ENCODE measurements at places on chromosomes 7 and 10.

- no peak for DNase-seq
Observed at GRCh38 chr7:69839782-69840181, 241.5 kb downstream of the AUTS2 start.

DNA sequence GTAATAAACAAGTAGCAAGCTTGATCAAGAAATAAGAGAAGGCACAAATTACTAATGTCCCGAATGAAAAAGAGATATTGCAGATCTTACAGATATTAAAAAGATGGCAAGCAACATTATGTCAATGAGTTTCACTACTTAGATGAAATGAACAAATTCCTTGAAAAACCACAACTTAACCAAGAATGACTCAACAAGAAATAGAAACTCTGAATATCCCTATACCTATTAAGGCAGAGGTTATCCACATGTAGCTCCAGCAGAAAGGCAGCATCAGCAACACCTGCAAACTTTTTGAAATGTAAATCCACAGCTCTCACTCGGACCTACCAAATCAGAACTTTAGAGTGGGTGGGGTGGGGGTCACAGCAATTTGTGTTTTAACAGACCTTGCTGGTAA is 33.6 kb downstream of the PDE1C start:
- no peak for DNase-seq

GRCh38 chr7:46786221-46786954 is 795.5 kb downstream of the TNS3 start:
- no peak for DNase-seq

DNA sequence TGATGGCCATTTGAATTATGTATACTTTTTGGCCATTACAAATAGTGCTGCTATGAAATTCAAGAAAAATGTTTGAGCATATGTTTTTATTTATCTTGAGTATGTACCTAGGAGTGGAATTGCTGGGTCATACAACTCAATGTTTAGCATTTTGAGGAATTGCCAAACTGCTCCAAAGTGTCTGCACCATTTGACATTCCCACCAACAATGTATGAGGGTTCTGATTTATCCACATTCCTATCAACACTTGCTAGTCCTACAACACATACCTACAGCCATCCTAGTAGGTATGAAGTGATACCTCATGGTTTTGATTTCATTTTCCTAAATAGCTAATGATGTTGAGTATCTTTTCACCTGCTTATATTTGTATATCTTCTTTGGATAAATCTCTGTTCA is 165.5 kb downstream of the NOC3L start:
- DNase-seq: no peak

DNA sequence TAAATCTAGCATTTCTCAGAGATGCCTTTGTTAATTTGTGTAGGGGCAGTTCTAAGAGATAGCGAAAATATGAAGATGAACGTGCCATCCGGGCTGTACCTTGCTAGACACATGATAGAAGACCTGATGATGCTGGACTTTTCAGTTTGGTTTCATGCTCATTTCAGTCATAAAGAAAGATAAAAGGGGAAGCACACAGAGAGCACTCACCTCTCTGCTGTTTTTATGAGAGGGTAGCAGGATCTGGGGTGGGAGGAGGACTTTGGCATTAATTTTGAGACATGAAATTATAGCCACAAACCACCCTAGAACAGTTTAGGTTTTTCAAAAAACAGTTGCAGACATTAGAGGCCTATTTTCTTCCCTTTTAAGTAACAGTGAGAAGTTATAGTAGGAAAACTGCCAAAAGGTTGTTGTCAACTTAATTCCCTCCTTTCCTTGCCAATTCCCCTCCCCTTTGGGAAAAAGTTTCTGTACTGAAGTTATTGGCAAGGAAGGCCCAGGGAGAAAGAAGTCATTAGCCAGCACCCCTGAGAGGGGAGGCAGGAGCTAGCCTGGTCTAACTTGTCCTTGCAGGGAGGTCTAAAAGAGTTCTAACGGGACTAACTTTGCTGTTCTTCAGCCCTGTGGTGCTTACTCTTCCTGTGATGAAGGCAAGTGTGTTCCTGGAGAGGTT is 2.6 kb downstream of the ST7 start:
- no peak for DNase-seq

DNA sequence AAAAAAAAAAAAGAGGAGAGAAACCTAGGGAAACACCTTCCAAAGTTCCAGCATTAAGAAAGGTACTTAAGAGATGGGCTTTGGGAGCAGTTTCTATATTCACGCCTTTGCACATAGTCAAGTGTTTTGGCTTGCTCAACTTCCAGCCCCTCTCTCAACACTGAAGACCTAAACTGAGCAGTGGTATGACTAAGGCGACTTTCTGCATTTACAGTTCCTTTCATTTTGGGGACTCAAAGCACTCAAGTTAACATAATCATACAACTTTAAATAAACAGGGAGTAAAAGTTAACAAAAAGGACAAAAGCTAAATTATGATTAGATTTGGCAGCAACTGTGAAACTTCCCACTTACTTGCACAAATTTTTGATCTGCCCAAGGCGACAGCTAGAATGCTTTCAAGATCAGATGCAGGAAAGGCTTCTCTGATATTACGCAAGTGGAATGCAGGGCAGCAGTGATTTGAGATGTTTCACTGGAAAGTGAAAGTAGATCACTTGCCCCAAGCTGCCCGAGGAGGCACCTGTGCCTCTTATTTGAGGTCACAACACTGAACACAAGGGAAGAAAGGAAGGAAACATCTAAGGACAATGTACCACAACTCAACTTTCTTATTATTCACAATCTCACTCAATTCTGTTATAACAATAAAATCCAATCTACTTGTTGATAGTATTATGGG is 199.5 kb downstream of the SKAP2 start:
- no peak for DNase-seq

- DNase-seq: no peak
Observed at GRCh38 chr10:26869528-26869927, 8.8 kb upstream of the ABI1 start.

DNA sequence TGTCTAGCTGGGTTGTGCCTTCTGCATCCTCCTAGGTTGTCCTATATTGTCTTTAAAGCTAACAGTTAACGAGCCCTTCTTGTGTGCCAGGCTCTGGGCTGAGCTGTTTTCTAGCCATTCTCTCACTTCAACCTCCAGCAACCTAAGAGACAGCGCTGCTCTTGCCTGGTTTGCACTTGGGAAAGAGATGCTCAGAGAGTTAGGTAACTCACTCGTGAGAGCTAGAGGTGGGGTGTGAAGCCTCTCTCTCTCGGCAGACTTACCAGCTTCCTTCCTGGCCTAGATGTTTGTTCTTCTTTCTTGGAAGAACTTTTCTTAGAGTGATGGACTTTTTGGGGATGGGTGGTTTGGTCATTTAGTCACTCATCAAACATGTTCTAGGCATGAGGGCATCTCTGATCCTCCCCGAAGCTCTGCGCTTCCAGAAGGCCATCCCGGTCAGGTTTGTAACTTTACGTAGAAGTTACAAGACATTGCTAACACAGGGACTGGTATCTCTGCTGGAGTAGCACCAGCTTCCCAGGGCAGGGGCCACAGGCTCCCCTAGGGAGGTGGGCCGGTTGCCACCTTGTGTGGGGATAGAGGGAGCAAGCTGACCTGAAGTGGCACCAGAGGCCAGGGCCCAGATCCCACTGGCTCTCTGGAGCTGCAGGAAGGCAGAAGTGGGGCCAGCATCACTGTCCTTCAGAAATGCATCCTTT is 14.3 kb downstream of the TSPAN15 start:
- no peak for DNase-seq

DNA sequence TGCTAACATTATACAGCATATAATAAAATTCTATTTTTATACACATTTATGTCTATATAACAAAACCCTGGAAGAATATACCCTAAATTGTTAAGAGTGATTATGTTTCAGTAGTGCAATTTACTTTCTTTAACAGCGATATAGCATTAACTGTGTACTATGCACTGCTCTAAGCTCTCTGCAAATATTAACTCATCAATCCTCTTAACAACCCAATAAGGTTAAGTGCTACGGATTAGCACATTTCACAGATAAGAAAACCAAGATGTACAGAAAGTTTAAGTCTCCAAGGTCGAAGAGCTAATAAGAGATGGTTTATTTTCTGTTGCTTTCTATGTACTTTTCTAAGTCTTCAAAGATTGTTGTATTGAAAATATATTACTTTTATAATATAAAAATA is 95.8 kb downstream of the SEMA3C start:
- no peak for DNase-seq

GRCh38 chr10:10213237-10213636 is 804.4 kb upstream of the CELF2 start:
- DNase-seq: no peak

- DNase-seq: no peak
Observed at GRCh38 chr7:114788706-114789105, 133.2 kb upstream of the MDFIC start.

DNA sequence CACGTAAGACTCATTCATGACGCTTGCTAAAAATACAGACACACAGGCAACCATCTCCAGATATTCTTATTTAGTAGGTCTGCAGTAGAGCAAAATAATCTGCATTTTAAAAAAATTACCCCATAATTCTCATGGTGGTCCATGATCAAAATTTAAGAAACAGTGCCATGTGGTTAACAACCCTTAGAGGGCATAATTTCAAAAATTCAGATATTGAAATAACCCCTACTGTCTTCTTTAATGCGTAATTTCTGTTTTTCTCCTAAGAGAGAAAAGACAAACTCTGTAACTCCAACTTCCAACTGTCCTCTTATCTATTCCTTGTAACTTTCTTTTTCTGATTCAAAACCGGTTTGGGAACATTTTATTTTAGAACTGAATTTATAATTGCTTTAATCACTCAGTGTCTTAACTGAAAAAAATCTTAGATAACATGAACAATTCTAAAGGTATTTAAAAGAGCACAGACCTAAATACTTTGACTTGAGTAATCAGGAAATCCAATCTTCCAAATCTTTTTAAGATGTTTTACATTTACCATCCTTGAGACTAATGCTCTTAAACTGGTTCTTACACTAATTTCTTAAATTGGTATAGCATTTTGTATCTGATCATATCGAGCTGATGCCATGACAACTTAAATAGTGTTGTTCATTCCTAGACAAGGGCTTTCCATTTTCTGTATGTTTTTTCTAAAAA is 148.0 kb downstream of the GALNT11 start:
- DNase-seq: no peak

DNA sequence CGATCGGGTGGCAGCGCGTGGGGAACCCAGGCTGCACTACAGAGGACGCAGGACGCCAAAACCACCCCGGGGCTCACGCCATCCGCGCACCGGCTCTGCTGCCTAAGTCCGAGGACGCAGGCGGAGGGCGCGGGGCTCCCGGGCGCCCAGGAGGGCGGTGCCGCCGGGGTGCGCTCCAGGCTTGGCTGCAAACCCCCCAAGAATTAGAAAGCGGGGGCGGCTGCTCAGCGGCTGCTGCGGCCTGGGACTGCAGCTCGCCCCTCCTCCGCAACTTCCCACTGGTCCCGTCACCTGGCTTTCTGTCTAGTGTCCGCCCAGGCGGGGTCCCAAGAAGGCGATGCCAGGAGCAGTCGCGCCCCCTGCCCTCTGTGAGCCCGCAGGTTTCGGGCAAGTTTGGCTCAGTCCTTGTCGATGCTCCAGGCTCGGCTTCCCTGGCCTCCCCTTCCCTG is 1.7 kb upstream of the POU6F2 start:
- no peak for DNase-seq

DNA sequence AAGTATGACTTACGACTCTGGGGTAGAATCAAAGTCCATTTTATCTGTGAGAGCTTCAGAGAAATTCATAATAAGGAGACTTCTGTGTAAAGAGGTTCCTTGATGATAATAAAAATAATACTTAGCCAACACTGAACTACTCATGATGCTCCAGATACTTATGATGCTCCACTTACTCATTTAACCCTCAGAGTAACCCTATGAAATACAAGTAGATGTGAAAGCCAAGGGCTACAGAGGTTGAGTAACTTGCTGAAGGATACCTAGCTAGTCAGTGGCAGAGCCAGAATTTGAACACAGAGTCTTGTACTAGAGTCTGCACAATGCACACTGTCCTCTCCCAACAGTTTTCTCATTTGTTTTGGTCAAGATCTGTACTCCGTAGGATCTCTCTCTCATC is 89.5 kb downstream of the HECW1 start:
- no peak for DNase-seq

DNA sequence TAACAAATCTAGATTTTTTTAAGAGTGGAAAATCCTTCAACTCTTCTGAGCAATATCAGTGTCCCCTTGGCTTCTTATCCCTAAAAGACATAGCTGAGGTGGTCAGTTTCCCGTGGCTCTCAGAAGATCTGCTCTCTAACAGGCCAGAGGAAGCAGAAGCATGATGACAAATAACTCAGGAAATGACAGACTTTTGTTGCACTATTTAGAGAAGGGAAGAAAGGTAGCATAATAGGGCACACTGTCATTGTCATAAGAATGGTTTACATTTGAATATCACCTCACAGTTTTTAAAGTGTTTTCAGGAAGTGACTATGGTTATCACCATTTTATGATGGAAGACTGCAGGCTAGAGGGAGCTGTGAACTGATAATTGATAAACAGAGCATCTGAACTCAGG is 33.6 kb upstream of the RAPGEF5 start:
- DNase-seq: no peak

DNA sequence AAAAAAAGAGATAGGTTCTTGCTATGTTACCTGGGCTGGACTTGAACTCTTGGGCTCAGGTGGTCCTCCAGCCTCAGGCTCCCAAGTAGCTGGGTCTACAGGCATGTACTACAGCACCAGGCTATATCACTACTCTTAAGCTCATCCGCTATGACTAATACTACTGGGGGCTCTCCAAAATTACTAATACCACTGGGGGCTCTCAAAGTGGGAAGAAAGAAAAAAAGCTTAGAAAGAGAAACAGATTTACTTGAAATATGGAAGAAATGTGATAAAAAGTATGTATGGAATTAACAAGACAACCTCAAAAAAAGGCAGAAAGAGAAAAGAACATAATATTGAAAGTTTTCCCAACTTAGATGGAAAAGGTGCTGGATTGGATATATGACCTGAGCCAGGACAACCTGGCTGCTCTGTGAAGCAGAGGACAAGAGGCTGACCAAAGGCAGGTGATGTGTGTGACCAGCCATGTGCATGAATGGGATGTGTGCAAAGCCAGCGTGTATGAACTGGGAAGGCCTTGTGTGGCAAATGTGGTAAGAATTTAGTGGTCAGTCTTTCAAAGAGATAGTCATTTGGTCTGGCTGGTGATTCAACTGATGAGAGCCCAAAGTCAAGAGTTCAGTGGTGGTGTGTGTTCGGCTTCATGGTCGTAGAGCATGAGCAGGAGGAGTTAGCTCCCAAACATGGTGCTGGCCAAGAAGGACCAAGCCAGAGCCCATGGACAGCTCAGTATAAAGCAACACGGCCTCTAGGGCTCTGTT is 232.4 kb upstream of the KLF14 start:
- no peak for DNase-seq

- no peak for DNase-seq
Observed at GRCh38 chr10:70337201-70337651, 45.2 kb downstream of the LRRC20 start.

- no peak for DNase-seq
Observed at GRCh38 chr7:3143869-3144775, 100.5 kb upstream of the CARD11 start.

Data from NCI-H1048 (cell line).